ENCODE measurements at places on chromosomes 11 and 22.

GRCh38 chr11:133388975-133389568, 143.2 kb downstream of the OPCML start:
- DNase-seq: no peak

DNA sequence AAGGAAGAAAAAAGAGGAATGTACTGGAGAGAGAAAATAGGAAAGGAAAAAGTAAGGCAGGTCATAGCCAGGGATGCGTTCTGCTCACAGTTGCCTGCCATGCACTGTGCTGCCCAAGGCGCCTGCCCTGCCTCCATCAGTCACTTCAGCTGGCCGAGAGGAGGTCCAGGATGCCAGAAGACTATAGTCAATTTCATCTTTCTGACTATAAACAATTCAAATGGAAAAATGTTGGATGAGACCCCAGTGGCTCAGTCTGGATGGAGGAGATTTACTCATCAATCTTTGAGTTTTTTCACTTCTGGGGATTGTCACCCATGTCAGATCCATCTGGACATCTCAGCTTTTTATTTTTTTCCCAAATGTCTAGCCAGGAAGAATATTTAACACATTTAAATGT, 36.7 kb upstream of the CLMP start:
- no peak for DNase-seq

- no peak for DNase-seq
Observed at GRCh38 chr22:40819599-40820140, 524 bp upstream of the SLC25A17 start.

DNA sequence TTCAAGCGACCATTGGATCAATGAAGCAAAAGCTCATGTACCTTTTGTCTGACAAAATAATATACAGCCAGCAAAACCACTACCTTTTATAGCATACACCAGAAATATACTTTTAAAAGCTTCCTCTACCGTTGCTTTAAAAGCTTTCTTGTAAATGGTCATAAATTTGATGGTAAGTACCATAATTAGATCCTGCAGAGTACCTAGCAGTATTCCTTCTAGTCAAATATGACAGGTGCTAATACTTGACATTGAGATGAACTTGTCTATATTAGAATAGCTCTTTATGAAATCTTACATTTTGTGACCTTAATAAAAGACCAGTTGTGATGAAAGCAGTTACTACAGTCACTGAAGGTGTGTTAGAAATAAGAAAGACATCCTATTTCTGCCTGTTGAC, 340.5 kb upstream of the ANO3 start:
- no peak for DNase-seq

GRCh38 chr11:14567064-14567651, 47.0 kb upstream of the PSMA1 start:
- no peak for DNase-seq

GRCh38 chr11:1198561-1199240, 24.2 kb upstream of the MUC5B start:
- no peak for DNase-seq

- DNase-seq: no peak
Observed at GRCh38 chr11:133727774-133728173, 117.5 kb downstream of the SPATA19 start.

DNA sequence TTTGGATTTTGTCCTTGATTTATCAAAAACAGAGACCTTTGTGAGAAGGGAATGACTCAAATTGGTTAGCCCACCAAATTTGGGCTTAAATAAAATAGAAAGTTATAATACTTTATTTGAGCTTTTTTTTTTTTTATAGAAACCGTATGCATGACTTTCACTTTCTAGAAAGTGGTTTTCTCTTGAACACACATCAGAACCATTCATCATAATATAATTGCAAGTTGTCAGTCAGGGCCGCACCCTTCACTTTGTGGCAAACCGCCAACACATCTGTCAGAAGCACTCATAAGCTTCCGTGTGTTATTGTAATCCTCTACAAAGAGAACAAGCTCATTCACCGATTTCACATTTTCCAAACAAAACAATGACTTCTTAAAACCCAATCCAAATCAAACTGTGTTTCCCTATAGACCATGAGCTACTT, 76.1 kb downstream of the SOX6 start:
- no peak for DNase-seq

- no peak for DNase-seq
Observed at GRCh38 chr11:26096451-26096850, 235.5 kb upstream of the ANO3 start.

- DNase-seq: no peak
Observed at GRCh38 chr11:15801616-15802015, 554.7 kb downstream of the SOX6 start.

DNA sequence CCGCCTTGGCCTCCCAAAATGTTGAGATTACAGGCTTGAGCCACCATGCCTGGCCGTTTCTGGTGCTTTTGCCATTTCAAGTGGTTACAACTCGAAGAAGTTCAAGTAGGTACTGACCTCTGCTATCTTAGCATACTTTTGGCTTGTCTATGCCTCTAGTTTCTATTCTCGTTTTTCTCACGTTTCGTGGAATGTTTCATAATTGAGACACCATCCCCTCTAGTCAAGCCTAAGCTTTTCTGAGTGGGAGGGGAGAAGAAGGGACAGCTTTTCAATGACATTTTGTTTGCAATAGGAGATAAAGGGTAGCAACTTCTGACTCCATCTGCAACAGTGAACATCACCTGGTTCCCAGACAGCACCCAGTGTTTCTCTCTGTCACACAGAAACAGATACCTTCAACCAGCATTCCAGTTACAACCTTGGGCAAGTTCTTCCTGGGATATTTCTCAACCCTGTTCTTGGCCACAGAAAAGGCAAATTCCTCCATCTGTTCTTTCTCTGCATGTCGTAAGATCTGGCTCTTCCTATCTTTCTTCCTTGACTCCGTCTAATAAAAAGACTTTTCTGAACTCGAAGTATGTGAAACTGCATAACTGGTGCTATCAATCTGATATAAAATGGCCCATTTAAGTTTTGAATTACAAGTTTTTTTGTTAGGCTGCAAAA, 25.5 kb downstream of the DDI1 start:
- no peak for DNase-seq

DNA sequence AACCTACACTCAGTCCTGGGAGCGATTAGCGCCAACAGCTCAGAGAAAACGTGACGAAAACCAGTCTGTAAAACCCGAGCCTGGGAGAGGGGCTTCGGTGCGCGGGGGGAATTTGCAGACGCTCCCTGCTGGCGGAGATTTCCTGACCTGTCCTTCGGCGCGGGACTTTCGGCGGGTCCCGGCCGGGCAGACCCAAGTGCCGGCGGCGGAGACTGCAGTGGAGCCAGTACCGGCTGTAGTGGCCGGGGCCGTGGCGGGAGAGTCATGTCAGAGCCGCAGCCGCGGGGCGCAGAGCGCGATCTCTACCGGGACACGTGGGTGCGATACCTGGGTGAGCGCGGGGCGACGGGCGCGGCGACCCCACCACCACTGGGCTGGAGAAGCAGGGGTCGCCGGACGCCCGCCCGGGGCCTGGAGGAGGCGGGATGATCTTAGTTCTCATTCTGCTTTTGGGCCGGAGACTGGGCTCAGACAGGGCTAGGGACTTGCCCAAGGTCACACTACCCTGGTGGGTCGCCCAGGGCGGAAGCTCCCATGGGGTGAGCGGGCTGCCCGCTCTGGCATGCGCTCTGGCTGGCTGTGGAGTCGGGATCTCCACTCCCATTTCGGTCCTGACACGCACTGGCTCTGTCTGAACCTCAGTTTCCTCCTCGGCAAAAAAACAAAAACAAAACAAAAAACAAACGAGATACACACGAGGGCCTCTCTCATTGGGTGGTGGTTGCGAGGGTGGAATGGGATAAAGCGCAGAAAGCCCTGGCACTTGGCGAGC, at the start of gene MTFP1:
TSS of gene MTFP1 (plus strand) at position 153 of the 772 bp plus-strand sequence. CDS start at position 265, 112 bp downstream.
- peak; percentile 59 for DNase-seq

DNA sequence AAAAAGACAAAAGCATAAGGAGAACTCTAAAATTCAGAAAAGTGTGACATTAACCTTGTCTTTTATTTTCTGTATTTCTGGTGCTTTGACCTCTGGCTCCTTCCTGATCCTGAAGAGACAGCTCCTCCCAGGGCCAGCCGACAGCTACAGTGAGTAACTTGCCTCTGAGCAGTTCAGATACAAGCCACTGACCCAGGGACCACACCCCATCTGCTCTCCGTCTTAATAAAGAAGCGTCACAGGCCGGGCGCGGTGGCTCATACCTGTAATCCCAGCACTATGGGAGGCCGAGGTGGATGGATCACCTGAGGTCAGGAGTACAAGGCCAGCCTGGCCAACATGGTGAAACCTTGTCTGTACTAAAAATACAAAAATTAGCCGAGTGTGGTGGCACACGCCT, 6.5 kb downstream of the MLC1 start:
- DNase-seq: no peak

DNA sequence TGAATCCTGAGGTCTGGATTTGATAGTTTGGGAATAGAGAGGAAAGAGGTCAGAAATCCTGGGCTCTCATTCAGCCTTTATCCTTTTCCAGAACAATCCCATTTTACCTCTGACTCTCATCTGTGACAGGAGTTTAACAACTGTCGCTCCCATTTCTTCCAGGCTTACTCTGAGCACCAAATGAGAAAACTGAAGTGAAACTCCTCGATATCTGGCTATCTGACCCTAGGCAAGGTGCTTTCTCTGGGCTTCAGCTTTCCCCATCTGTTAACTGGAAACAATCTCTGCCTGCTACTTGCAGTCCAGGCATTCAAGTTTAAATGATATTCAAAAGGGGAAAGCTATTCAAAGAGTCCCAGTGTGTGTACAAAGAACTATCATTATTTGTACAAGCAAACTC, 50.1 kb downstream of the NRXN2 start:
- no peak for DNase-seq

- no peak for DNase-seq
Observed at GRCh38 chr11:26953770-26954392, 40.0 kb upstream of the FIBIN start.

GRCh38 chr22:47628477-47629272, 866.2 kb downstream of the TBC1D22A start:
- no peak for DNase-seq

- DNase-seq: no peak
Observed at GRCh38 chr11:7501894-7502293, 11.9 kb upstream of the PPFIBP2 start.

- no peak for DNase-seq
Observed at GRCh38 chr11:71396548-71397123, 51.6 kb downstream of the DHCR7 start.

GRCh38 chr11:28472904-28473303, 364.7 kb downstream of the METTL15 start:
- no peak for DNase-seq

GRCh38 chr11:112762707-112763090, 198.5 kb upstream of the NCAM1 start:
- DNase-seq: no peak

- DNase-seq: no peak
Observed at GRCh38 chr11:78810559-78811009, 235.9 kb upstream of the NARS2 start.

GRCh38 chr11:113023228-113023627, 62.0 kb downstream of the NCAM1 start:
- DNase-seq: no peak

DNA sequence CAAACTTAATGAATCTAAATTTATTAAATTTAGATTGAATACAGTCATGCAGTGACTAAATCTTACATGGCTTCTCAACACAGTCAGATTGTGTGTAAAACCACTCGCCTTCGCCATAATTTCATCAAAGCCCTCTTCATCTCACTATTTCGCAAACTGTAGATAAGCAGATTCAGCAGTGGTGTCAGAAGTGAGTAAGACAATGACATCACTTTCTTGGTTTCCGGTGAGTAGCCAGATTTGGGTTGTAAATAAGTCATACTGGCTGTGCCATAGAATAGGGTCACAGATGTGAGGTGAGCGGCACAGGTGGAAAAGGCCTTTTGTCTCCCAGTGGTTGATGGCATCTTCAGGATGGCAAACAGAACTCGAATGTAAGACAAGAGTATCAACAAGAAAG, 3.4 kb downstream of the OR10A6 start:
- no peak for DNase-seq

GRCh38 chr11:133605482-133605881, 73.2 kb upstream of the OPCML start:
- DNase-seq: no peak

- DNase-seq: no peak
Observed at GRCh38 chr11:15757048-15757698, 599.2 kb downstream of the SOX6 start.

- no peak for DNase-seq
Observed at GRCh38 chr11:2901196-2901796, 15.7 kb upstream of the CDKN1C start.

DNA sequence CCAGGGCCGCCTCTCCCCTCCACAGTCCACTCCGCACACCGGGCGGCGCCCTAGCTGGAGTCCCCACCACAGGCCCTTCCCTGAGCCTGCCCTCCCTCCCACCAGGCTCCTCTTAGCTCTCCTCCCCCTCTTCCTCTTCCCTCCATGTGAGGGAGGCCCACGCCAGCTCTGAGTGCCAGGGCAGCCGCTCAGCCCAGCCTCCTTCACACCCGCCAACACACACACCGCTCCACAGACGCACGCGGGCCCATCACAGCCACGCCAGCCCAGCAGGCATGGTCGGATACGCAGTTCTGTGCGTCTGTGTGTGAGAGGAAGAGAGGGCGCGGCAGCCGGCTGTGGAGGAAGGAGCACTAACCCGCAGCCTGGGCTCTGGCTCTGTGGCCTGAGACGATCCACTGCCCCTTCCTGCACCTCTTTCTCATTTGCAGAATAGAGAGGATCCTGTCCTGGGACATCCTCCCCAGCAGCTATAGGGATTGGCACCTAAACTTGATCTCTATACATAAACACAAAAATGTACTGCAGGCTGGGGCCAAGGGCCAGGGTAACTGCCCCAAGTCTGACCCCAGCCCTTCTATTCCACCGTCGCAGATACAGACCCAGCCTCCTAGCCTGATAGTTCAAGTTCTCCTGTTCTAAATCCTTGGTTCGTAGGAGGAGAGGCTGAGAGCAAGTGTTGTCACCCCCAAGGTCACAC, 3.5 kb downstream of the CHRM4 start:
- DNase-seq: no peak

- no peak for DNase-seq
Observed at GRCh38 chr22:48615171-48616008, 1212.3 kb downstream of the BRD1 start.
